ENCODE measurements at places on chromosomes 12 and 14.

DNA sequence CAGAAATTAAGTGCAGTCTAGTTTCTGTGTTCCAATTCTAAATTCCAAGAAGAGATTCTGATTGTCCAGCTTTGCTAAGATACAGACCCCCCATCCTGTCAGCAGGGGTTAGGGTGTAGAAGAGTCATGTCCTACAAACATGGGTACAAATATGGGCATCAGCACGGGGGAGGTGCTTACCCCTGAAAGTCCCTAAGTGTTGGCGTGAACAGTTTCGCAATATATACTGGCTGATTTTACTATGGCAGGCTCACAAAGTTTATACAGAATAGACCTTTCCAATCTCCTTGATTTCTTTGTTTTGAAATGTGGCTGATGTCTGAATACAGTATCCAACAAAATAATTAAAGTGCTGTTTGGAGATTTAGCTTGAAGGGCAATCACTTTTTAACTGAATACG, 71.6 kb upstream of the PPM1H start:
- no peak for DNase-seq

DNA sequence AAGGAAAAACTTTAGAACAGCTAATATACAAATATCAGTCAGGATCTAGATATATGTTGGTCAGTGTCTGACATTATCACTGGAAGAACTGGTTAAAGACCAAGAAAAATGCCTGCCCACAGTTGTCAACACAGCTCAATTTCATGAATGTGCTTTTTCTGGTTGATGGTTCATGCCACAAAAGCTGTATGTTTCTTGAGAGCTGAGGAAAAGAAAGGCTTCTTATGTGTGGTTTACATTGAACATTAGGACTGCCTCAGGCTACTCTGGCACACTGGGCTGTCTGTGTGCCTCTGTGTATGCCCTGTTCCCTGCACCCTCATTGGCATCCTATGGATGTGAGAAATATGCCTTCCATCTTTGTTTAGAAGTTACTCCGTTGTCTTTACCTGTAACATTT, 218.8 kb upstream of the RGS6 start:
- no peak for DNase-seq

- no peak for DNase-seq
Measured at GRCh38 chr14:33814010-33814409, 136.9 kb downstream of the EGLN3 start.

GRCh38 chr14:101351769-101352168, 209.5 kb upstream of the DIO3 start:
- no peak for DNase-seq

DNA sequence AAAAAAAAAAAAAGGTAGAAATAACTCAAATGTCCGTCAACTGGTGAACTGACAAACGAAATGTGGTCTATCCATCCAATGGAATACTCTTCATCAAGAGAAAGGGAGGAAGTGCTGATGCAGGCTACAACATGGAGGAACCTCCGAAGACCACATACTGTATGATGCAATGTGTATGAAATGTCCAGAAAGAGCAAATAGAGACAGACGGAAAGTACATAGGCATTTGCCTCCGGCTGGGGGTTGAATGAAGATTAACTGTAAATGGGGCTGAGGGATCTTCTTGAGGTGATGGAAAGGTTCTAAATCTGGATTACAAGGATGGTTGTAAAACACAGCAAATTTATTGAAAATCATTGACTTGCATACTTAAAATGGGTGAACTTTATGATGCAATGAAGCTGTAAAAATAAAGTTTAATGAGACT, 35.4 kb downstream of the DLK1 start:
- DNase-seq = no peak

DNA sequence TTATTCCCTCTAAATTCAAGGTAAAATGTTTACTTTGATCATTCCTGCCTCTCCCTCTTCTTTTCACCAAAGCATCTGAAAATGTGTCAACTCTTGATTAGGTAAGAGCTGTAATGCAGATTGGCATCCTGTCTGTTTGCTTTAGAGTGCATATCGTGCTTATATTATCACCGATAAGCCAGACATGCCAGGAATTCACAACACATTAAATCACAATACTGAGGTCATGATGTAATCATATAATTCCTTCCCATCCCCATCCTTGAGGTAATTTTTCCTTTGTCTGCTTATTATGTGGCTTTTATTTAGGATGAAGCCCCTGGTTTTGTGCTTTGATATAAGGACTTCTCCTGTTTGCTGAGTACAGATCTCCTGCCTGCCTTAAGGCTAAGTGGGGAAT, 10.2 kb downstream of the DDX47 start:
- DNase-seq = no peak

GRCh38 chr14:34817768-34818167, 57.4 kb downstream of the BAZ1A start:
- DNase-seq = no peak

- DNase-seq = no peak
Measured at GRCh38 chr12:65494537-65494936, 216.1 kb downstream of the MSRB3 start.

DNA sequence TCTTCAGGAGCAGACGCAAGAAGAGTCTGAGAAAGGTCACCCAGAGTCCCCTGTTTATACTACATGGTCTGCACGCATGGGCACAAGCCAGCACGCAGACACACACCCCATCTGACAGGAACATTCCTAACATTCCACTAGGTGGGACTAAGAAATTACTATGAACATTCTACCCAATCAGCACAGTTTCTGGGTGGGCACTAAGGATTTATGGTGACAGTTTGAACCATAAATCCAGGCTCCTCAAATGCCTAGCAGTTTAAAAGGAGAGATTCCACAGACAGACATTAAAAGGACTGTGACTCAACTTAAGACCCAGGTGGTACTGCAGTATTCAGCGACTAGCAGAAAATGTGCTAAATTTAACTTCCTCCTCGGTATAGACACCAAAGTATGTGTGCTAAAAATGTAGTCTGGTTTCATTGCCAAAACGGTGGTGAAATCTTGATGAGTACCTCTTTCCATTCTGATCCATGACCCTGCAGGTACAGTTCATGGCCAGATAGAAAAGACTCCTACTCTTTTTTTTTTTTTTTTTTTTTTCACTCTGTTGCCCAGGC, 16.2 kb downstream of the ABHD4 start:
- DNase-seq = peak; percentile 99

- DNase-seq = no peak
Measured at GRCh38 chr14:104544362-104544961, 35.1 kb upstream of the C14orf180 start.

GRCh38 chr12:14962153-14962539, 745 bp upstream of the ARHGDIB start:
- no peak for DNase-seq

GRCh38 chr14:52350445-52350844, 36.3 kb downstream of the PTGER2 start:
- DNase-seq = no peak
